ENCODE measurements at places on chromosomes 1 and 21. TPM values are rescaled to one million over a fixed set of nuclear protein-coding genes. Genes with fewer than 3 reads are reported as not detected.

GRCh38 chr21:45818904-45819285 lies 162.7 kb upstream of the COL6A1 start:
- DNase-seq = no peak

DNA sequence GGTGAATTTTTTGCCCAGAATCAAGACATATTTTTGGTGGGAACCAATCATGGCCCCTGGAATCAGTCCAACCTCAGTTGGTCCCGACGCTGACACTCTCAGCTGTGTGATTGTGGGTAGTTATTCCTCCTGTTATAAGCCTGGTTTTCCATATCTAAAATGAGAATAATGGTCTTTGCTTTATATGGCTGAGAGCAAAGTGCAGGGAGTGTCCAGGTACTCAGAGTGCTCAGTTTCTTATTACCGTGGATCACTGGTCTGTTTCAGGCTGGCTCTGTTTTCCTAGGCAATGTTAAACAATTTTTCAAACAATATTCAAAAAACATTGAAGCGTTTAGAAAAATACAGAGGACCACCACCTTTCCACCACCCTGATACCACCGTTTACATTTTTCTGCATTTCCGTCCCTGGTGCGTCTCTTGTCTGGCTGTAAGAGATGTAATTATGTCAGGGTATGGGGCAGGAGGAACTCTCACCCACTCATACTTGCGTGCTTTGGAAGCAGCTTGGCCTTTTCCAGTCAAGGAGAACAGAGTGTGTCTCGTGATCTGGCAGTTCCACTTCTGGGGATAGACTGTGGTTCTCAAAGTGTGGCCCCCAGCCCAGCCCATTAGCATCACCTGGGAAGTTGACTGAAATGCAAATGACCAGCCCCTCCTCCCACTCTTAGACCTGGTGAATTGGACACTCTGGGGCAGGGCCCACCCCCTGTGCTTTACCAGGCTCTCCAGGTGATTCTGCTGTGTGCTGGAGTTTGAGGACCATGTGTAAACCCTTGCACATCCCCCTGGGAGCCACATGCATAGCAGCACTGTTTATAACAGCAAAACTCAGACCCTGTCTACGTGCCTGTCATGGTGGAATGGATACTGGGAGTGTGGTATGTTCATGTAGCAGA lies 6.8 kb downstream of the MX1 start:
- no peak for DNase-seq

GRCh38 chr21:45989355-45990048 lies 7.9 kb downstream of the COL6A1 start:
- DNase-seq = no peak

GRCh38 chr1:190484045-190484444 lies 6.4 kb upstream of the BRINP3 start:
- DNase-seq = no peak

DNA sequence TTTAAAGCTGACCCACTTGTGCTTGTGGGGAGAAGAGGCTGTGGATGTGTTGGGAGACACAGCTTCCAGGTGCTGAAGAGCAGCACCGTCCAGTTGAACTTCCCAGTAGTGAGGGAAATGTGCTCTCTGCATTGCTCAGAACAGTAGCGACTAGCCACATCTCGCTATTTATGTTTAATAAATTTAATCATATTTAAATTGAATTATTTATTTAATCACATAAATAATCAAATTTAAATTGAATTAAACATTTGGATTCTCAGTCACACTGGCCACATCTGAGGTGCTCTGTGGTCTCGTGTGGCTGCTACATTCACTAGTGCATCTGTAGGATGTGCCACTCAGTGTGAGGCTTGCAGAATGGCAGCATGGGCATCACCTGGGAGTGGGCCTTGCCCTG lies 20.1 kb downstream of the NTPCR start:
- DNase-seq = no peak

DNA sequence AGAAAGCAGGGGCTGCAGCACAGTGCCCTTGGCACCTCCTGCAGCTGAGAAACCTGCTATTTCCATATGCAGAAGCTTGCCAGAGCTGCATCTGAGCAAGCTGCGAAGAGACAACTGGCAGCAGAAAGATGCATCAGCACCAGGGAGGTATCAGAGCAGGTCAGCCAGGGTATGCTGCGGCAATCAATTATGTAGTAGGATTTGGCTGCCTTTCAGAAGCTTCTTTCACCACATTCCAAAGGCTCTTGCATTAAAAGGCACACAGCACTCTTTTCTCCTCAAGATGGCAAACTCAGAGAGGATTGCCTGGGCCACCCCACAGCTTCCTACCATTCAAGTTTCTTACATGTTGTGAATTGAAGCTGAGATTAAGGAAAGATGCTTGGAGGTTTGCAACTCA lies 47.6 kb upstream of the RAP1A start:
- DNase-seq = no peak

DNA sequence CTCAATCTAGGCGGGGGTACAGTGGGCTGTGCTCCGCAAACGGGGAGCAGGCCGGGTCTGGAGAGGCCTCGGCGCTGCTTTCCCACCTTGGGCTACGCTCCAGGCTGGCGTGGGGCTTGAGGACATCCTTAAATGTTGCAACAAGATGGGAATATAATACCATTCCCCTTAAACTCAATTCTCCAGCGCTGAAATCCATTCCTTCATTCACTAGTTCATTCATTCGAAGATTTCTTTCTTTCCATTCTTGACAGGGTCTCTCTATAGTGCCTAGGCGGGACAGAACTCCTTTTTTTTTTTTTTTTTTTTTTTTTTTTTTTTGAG lies 261 bp upstream of the DPM3 start:
- DNase-seq = no peak

GRCh38 chr1:170313306-170313705 lies 167.5 kb downstream of the NTMT2 start:
- no peak for DNase-seq

- no peak for DNase-seq
Observed at GRCh38 chr1:108345776-108346531, 102.1 kb upstream of the NBPF4 start.

DNA sequence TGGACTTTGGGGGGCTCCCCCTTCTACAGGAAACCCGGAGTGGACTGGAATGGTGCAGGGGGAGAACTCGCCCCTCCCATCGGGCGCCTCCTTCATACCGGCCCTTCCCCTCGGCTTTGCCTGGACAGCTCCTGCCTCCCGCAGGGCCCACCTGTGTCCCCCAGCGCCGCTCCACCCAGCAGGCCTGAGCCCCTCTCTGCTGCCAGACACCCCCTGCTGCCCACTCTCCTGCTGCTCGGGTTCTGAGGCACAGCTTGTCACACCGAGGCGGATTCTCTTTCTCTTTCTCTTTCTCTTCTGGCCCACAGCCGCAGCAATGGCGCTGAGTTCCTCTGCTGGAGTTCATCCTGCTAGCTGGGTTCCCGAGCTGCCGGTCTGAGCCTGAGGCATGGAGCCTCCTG lies at the start of gene TNFRSF14:
TNFRSF14 (plus strand) TSS at position 95 of the 401 bp plus-strand sequence; CDS start at position 389, 294 bp downstream.
- no peak for DNase-seq

- no peak for DNase-seq
Observed at GRCh38 chr1:12518931-12519692, 98.9 kb downstream of the DHRS3 start.

GRCh38 chr1:228344631-228345072 lies 62.0 kb downstream of the TRIM11 start:
- no peak for DNase-seq

DNA sequence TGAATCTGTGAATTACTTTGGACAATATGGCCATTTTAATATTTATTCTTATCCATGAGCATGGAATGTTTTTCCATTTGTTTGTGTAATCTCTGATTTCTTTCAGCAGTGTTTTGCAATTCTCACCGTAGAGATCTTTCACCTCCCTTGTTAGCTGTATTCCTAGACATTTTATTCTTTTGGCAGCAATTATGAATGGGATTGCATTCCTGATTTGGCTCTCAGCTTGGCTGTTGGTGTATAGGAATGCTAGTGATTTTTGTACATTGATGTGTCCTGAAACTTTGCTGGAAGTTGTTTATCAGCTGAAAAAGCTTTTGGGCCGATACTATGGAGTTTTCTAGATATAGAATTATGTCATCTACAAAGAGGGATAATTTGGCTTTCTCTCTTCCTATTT lies 44.2 kb upstream of the NEGR1 start:
- no peak for DNase-seq

DNA sequence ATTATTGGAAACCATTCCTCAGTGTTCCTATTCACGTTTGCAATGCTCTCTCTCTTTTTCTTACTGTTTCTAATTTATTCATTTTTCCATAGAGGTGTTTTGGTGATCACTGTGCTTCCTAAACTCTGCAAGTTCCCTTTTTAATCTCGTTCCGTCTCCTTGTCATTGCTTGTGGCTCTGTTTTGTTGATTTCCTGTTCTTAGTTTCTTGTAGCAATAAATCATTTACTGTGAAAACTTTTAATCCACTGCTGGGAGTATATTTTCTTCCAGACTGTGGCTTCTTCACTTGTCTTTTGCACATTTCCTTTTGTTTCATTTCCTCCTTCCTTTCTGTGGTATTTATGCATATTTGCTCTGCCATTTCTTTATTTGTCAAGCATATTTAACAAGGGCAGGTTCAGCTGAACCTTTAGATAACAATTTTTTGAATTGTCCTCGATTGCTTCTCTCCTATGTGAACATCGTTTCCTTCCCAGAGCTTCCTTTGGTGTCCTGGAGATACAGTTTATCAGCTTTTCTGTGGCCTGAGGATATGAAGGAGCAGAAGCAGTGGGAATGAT lies 3.6 kb downstream of the B3GALT5 start:
- DNase-seq = no peak

DNA sequence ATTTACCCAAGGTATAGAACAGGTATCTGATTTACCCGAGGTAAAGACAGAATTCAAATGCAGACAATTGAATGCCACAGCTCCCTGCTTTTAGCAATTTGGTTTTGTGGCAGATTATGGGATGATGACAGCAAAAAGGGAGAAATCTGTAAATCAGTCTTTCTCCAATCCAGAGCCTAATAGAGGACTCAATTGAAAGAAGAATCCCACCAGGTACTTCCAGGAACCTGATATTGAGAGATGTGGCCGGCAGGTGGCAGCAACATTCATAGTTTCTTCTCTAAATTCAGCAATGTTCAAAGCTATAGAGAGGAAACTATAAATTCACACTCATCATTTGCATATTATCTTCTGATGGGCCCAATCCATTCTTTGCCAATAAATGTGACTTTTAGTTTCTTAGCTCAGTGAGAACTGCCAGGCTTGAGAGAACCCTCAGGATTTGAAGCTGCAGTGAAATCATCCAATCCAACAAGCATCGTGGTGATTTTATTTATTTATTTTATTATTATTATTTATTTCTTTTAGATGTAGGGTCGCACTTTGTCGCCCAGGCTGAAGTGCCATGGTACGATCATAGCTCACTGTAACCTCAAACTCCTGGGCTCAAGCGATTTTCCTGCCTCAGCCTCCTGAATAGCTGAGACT lies 9.8 kb upstream of the PHACTR4 start:
- DNase-seq = peak; percentile 78

DNA sequence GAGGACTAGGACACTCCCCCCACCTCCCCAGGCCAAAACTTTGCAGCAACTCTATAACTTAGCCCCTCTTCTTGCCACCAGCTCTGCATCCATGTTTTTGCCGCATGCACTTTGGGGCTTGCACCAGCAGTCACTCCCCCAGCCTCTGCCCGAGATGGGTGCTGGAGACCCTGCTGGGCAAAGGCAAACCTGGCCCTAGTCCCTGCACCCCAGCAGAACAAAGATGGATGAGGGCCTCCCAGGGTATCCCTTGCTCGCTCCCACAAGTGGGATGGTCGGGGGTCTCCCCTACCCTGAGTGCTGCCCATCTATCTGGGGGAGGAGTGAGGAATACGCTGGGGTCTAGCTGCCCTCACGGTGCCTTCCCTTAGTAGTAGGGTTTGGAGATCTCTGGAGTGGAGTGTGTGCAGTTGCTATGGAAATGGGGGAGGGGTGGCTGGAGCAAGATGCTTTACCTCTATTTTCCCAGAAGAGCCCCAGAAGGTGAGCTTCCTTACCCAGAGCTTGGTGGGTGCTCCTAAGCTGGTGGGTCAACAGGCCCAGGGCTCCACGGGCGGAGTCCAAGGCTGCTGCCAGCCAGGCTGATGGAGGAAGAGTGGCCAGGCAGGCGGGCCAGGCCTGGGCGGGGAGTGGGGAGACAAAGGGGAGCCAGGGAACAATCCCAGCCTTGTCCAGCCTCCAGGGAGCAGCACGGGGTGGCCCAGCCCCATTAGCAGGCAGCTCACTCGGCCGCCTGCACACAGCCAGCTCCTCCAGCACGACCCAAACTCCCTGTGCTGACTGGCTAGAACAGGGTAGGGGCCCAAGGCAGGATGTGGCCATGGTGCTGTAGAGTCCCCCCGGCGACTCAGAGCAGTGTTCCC lies at the start of gene PAQR6:
PAQR6 (minus strand) TSS at position 597 of the 863 bp plus-strand sequence. CDS start 1,325 bp downstream, outside the sequence.
- no peak for DNase-seq

GRCh38 chr1:179709841-179710329 lies 33.2 kb upstream of the FAM163A start:
- DNase-seq = no peak

GRCh38 chr1:230643908-230644307 lies 1.6 kb downstream of the COG2 start:
- no peak for DNase-seq

- no peak for DNase-seq
Observed at GRCh38 chr1:85847356-85847755, 139.1 kb upstream of the ZNHIT6 start.

DNA sequence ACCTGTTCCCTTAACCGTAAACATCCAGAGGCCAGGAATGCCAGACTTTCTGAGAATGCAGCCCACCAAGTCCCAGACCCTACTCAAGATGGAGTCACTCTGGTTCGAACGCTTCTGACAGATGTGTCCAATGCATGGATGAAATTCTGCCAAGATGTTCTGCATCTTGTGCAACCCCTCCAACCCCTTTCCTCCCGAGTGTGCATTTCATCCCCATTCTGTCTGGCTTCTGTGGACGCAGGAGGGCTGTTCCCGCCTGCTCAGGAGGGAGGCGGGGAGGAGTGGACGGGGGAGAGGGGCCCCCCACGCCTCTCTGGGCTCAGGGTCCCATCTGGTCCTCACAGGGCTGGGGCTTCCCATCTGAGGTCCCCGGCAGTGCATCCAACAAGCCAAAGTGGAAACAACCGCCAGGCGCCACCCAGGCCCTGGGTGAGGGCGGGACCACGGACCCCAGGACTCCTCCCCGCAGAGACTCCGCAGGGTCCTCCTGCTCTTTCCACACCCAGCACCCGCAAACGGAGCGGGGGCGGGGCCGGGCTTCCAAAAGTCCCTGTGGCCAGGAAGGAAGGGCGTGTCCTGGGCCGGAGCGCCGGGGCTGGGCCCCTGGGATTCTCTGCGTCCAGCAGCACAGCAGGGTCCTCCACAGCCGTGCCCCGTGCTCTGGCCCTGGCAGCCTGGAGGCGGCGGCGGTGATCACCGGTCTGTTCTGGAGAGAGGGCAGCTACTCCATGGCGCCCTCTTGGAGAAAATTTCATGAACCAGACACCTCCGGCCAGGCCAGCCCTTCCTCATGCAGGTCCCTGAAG lies 27.8 kb upstream of the SUMO3 start:
- DNase-seq = peak; percentile 46

- DNase-seq = no peak
Observed at GRCh38 chr1:153677718-153678518, 570 bp upstream of the NPR1 start.

GRCh38 chr1:204544321-204544720 lies 28.1 kb downstream of the MDM4 start:
- no peak for DNase-seq

GRCh38 chr1:34795916-34796315 lies 3.1 kb downstream of the GJA4 start:
- no peak for DNase-seq

GRCh38 chr21:16013570-16013969 lies 283.8 kb downstream of the USP25 start:
- DNase-seq = no peak

GRCh38 chr1:224390517-224390916 lies 33.8 kb downstream of the CNIH4 start:
- no peak for DNase-seq

The SLC44A3 gene
- total RNA-seq = 1.3 TPM

The MANEAL gene
- 0.79 TPM for total RNA-seq

The TMEM269 gene
- total RNA-seq = not detected

The SPRR3 gene
- total RNA-seq = not detected

The OR2G6 gene
- total RNA-seq = not detected

The MPZ gene
- total RNA-seq = 1.8 TPM

All from omental fat pad (tissue), 4 donors.